ENCODE measurements at places on chromosomes 1 and 21. TPM values are rescaled to one million over a fixed set of nuclear protein-coding genes. Genes with fewer than 3 reads are reported as not detected.

GRCh38 chr1:153662269-153662668 is 3.8 kb downstream of the SNAPIN start:
- no peak for DNase-seq

The SMIM34 gene
- not detected for polyA plus RNA-seq

GRCh38 chr21:39082656-39083376 is 100.4 kb downstream of the PSMG1 start:
- peak; percentile 49 for DNase-seq

The B3GALT2 gene
- 0.45 TPM for polyA plus RNA-seq

The ASAP3 gene
- 14.6 TPM for polyA plus RNA-seq

The SUCO gene
- polyA plus RNA-seq, result 13.0 TPM

DNA sequence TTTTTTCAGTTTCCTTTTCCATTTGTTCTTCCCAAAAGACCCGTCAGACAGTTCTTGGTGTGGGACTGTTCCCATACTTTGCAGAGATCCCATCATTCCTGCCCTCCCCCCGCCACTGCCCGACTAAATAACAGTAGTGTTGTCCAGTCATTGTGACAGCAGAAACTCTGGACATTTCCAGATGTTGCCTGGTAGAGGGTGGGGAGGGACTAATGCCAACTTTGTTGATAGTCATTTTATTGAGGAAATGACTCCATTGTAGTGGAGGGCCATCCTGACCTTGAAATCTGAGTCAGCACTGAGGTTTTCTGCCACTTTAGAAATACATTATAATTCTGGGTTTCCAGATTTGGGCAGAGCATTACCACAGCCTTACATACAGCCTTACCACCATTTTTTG is 85.4 kb downstream of the CEP350 start:
- DNase-seq, result no peak

GRCh38 chr1:162090378-162090777 is 20.9 kb downstream of the NOS1AP start:
- DNase-seq, result no peak

The CYP4X1 gene
- 5.5 TPM for polyA plus RNA-seq

- DNase-seq, result no peak
Measured at GRCh38 chr1:162475089-162475488, 22.5 kb upstream of the UHMK1 start.

DNA sequence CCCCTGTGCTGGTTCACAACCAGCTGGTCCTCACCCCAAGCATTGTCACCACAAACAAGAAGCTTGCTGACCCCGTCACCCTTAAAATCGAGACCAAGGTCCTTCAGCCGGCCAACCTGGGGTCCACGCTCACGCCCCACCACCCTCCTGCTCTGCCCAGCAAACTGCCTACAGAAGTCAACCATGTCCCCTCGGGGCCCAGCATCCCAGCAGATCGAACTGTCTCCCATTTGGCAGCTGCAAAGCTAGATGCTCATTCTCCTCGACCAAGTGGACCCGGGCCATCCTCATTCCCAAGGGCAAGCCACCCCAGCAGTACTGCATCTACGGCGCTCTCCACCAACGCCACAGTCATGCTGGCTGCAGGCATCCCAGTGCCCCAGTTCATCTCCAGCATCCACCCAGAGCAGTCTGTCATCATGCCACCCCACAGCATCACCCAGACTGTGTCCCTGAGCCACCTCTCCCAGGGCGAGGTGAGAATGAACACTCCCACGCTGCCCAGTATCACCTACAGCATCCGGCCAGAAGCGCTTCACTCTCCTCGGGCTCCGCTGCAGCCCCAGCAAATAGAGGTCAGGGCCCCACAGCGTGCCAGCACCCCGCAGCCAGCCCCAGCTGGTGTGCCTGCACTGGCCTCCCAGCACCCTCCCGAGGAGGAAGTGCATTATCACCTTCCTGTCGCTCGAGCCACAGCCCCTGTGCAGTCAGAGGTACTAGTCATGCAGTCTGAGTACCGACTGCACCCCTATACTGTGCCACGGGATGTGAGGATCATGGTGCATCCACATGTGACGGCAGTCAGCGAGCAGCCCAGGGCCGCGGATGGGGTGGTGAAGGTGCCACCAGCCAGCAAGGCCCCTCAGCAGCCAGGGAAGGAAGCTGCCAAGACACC is 40.6 kb downstream of the ZBTB17 start:
- DNase-seq, result no peak

DNA sequence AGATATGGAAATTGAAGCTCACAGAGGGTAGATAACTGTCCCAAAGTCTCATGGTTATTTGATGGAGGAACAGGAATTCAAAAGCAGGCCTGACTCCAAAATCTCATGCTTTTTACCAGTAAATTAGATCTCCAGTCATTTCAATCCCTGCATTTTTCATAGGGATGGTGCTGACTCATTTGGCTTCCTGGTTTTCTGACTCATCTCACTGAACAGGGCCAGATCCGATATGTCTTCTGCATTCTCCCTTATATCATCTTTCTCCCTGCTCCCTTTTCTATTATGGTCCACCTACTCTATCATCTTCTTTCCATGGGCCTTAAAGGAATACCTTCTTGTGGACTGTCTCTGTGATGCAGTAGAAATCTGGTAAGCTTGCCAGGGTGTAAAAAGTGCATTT is 187.2 kb downstream of the FGGY start:
- no peak for DNase-seq

GRCh38 chr1:79982211-79982610 is 975.7 kb upstream of the ADGRL4 start:
- peak; percentile 2 for DNase-seq

DNA sequence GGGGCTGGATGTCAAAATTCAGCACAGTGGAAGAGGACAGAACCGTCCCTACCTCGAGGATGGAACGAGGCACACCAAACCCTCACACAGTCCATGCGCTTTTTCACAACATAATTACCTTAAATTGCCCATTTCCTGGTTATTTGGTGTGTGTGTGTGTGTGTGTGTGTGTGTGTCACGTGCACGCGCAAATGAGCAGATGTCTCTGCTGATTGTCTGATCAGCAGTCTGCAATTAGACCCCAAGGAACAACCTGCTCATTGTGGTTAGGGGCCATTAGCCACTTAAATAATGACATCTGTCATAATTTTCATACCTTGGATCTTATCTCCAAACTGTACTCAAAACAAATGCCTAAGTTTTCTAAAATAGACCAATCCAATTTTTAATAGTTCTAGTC is 23.2 kb downstream of the AVPR1B start:
- DNase-seq, result no peak

DNA sequence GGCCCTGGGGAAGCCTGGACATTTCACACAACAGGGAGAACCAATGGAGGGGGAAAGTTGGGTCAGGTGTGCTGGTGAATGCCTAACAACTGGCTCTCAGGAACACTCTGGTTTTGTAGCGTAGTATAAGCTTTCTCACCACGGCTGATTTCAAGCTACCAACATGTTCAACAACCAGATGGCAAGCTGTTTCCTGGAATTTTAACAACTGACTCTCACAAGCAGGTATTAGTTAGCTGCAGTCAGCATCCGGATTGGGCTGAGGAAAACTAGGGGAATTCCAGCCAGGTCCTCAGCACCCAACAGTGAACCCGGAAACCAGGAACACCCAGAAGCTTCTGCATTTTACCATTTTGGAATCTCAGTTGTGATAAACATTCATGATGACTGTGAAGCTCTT is 162.3 kb upstream of the CAMK1G start:
- no peak for DNase-seq

DNA sequence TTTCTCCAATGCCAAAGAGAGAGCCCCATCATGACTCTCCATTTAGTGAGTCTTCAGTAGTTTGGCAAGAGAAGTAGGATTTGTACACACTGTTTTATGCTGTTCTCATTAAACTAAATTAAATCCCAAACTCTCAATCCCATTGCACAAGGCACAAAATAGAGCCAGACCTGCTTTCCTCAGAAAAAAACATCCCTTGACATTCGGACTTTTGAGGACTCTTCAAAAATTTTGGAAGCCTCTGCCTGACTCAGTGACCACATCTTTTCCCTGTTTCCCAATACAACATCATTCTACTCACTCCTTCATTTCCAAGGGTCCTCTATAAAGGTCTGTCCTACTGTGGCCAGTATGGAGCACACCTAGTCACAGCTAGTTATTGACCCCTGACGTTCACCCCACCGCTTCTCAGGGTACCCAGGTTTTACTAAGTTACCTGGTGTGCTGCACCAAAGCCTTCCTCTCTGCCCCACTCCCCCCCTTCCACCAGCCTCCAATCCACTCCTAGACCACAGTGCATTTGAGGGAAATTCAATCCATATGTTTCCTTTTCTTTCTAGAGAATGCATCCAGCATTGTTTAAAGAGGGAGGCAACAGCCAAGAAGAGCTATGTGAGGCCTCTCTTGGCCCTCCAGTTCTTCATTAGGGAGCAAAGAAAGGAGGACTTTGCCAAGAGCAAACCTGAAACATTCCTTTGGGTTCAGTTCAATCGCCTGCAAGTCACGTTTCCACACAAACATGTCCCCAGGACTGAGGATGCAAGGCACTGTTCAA is 428.7 kb downstream of the PLPP3 start:
- no peak for DNase-seq

The VANGL2 gene
- polyA plus RNA-seq, result 5.4 TPM

GRCh38 chr1:7022058-7022457 is 236.8 kb downstream of the CAMTA1 start:
- no peak for DNase-seq

DNA sequence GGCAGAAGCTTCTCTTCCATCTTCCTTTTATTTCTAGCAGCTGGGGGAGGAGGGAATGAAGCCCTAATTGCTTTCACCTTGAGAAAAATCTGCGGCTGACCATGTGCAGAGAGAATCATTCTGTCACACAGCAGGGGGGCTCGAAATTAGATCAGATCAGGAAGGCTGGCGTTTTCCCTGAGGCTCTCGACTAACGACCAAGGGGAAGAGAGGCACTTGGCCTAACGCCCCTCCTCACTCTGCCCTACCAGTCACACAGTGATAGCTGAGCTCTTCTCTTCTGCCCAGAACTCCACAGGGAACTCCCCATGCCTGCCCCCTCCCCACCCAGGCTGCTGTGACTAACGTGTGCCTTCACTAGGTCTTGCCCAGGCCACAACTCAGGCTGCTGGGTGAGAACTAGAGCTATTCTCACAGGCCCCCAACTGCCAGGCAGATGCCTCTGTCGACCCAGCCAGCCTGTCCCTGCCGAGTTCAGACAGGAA is 26.5 kb upstream of the KHDRBS1 start:
- DNase-seq, result no peak

The RRP15 gene
- polyA plus RNA-seq, result 1.3 TPM

The AGMAT gene
- 66.5 TPM for polyA plus RNA-seq

The RAB3B gene
- polyA plus RNA-seq, result 0.27 TPM

DNA sequence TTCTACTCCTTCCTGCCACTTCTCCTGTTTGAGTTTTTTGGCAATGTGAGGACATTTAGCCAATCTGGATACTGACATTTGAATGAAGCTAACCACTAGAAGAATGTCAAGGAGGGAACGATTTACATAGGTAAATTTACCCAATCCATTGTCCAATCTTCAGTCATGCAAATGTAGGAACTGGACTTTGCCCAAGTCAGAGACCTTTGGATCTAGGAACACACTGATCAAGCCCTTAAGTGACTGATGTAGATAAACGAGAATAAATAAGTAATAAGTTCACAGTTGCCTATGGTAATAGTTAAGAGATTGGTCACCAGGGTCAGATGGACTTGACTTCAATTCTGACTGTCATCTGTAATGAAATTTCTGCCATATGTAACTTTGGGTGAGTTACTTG is 177.6 kb downstream of the FGGY start:
- peak; percentile 92 for DNase-seq

GRCh38 chr21:15423676-15424445 is 305.9 kb upstream of the USP25 start:
- DNase-seq, result no peak

DNA sequence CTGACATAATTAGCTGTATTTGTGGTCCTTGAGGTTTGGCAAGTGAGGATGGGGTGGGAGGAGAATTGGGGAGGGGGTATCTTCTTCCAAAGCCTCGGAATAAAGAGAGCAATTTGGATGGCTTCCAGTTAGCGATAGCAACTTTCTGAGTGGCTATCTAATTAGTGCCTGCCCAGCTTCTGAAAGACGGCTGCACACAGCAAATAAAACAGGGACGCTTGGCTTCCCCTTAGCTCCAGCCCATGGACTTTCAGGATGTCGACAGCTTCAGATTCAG is 31.1 kb downstream of the KLHDC7A start:
- DNase-seq, result no peak

GRCh38 chr1:158334526-158335212 is 3.3 kb upstream of the CD1B start:
- no peak for DNase-seq

- DNase-seq, result no peak
Measured at GRCh38 chr1:61357539-61357938, 275.2 kb downstream of the NFIA start.

DNA sequence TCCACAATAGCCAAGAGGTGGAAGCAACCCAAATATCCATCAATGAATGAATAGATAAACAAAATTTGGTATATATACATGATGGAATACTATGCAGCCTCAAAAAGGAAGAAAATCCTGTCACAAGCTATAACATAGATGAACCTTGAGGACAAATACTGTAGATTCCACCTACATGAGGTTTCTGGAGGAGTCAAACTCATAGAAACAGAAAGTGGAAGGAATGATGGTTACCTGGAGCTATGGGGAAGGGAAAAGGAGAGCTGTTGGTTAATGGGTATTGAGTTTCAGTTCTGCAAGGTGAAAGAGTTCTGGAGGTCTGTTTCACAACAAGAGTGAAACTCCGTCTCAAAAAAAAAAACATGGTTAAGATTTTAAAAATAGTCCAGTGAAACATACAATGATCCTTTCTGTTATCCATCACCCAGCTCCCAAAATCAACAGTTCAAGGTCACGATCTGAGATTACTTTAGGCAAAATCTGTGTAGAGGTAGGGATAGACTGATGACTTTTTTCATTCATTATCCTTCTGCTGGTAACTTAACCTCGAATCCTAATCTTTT is 80.8 kb upstream of the HNRNPU start:
- DNase-seq, result no peak

DNA sequence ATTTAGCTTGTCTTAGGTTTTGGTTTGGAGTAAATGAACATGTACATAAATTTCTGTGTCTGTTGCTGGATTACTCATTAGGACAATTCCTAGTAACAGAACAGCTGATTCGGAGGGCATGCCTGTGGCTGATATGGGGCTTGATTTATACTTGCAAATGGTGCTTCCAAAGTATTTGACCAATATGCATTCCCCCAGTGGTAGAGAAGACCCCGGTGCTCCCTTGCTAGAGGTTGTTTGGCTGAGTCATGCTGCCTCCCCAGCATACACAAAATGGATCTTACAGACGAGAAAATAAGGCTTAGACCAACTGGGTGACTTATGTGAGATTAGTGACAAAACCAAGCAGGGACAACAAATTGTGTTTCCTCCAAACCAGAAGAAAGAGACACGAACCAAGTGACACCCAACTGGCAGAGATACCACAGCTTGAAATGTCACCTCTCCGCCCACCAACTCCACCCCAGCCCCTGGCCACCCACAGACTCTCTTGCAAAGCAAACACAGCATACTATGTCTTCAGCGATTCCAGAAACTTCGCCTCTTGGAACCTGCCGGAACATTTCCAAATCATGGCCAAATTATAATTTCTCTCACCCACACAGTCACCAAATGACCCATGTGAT is 75.9 kb upstream of the ETS2 start:
- no peak for DNase-seq
